ENCODE measurements at places on chromosomes 7 and 10.

DNA sequence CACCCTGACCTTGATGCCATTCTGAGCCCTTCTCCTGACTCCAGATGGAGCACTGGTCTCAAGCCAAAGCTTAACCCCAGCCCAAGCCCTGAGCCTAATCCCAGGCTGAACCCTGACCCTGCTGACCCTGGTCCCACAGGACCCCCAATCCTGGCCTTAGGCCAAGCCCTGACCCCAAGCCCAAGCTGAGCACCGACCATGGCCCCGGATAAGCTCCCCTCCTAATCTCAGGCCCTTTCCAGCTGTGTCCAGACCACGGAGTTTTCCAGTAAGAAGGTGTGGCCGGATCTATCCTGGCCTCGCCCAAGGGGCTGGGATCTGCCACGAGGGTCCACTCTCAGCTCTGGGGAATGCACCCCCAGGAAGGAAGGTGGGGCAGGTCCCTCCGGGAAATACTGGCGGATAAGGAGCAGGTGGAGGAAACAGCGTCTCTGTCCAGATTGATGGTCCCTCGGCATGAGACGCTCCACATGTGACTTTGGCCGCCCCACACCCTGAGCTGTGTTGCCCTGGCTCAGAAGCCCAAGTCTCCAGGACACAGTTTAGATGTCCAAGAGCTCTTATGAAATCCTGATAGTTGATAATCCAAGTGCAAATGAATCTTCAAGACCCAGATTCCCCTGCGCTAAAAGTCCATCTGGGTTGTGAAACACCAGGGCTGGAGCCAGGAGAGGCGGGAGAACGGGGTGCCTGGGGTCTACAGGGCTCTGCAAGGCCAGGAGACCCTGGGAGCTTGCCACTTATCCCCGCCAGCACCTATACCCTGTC is 10.4 kb downstream of the ELN start:
- no peak for DNase-seq

- DNase-seq = no peak
Measured at GRCh38 chr10:24241536-24242040, 32.6 kb downstream of the KIAA1217 start.

DNA sequence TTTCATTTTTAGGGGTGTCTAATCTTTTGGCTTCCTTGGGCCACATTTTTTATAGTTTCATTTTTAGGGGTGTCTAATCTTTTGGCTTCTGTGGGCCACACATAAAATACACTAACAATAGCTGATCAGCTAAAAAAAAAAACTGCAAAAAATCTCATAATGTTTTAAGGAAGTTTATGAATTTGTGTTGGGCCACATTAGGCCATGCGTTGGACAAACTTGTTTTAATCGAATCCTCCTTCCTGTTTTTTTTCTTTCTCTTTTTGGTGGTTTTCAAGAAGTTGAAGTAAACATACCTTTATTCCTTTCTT is 37.4 kb downstream of the ZNRF2 start:
- DNase-seq = no peak

GRCh38 chr10:11012421-11013295 is 5.0 kb upstream of the CELF2 start:
- DNase-seq = no peak

DNA sequence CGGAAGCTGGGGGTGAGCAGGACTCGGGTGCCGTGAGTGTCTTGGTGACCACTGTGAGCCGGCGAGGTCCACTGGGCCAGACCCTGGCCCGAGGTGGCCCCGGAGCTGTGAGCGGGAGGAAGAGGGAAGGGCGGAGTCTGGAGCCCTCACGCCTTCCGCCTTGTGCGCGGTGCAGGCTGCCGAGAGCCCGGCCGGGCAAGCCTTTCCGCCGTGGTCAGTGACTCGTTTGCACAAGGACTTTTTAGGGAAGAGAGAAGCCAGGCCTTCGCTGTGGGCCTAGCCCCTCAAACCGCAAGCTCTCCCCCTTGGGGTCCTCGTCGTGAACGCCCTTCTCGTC is 40.9 kb upstream of the ZNF32 start:
- DNase-seq = no peak

DNA sequence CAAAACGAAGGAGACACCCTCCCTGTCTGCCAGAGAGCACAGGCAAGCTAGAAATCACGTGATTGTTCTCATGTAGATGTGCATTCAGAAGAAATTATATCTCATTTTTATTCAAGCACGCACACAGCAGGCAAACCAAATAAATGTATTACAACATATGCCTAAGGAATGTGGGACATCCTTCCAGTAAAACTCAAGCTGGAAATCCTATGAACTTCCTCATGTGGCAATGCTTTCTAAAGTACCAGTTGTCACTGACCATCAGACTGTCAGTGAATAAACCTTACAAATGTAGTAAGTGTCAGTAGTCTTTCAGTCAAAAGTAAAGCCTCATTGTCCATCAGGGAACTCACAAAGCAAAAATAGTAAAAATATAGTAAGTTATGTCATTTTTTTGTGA is 350.1 kb upstream of the POM121L12 start:
- no peak for DNase-seq

DNA sequence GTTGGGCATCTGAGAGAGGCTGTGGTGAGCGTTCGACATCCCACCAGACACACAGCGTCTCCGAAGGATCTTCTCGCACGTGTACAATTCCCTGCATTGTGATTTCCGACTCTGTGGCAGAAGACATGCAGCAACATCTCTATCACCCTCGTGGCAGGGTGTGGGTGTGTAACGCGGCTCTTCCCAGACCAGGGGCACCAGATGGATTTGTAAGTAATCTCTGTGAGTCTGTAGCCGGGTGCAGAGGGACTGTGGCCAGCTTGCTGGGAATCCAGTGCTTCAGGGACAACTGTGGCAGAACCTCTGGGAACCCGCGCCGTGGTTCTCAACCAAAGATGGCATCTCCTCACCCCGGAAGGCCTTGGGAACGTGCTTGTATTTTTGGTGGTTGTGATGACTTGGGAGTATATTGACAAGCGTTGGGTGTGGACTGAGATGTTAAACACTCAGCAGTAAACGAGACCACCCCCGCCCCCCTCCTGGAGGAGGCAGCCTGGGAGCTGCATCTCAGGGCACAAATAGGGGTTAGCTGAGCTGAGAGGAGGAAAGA is 21.2 kb downstream of the FOXL3 start:
- no peak for DNase-seq

- DNase-seq = no peak
Measured at GRCh38 chr7:107396990-107397389, 72.9 kb upstream of the GPR22 start.

- DNase-seq = no peak
Measured at GRCh38 chr10:117472872-117473271, 69.7 kb upstream of the EMX2 start.

- no peak for DNase-seq
Measured at GRCh38 chr7:87715545-87715944, 87.3 kb downstream of the RUNDC3B start.
